ENCODE measurements at places on chromosomes 13 and 19.
A peak's percentile ranks its signal among the peaks of the same experiment; 100 is the strongest.

GRCh38 chr19:40947114-40947513 lies 44.0 kb upstream of the CYP2B6 start:
- no peak for DNase-seq

DNA sequence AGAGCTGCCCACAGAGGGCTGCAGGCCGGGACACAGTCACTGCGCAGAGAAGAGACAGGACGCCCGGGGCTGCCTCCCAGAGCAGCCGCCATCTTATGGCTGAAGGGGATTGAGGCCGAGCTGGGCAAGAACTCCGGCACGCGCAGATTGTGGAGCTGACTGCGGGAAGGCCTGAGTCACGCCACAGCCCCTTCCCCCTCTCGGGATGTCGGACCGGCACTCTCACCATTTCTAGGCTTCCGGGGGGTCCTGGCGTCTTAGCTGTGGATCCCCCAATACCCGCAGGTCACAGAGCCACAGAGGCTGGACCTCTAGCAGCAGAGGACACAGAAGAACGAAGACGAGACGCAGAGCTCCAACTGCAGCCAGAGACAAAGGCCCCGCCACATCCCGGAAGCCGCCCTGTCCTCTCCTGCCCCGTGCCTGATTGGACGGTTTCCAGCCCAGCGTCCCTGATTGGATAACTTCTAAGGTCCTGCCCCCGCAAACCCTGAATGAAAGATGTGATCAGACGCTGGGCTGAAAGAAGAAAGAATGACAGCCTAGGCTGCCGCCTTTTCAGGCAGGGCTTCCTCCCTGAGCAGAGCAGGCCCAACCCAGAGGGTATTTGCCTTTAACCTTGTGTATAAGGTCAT lies at the start of gene ZNF43:
TSS of gene ZNF43 (minus strand) at position 373 of the 635 bp plus-strand sequence. CDS start at position 229, 144 bp downstream.
- peak; percentile 95 for DNase-seq

- no peak for DNase-seq
These were observed 25.9 kb downstream of the PRAM1 start for GRCh38 chr19:8476524-8476923.

- DNase-seq = no peak
These were observed 199.2 kb downstream of the LACC1 start for GRCh38 chr13:44078806-44079376.

GRCh38 chr19:35913589-35913988 lies 5.5 kb upstream of the TYROBP start:
- DNase-seq = no peak

- no peak for DNase-seq
These were observed 828.4 kb upstream of the ATXN8OS start for GRCh38 chr13:69279213-69279612.

GRCh38 chr19:14516048-14516534 lies 2.1 kb downstream of the DNAJB1 start:
- DNase-seq = no peak

- DNase-seq = no peak
These were observed 127.5 kb downstream of the KCTD12 start for GRCh38 chr13:76758738-76759137.

GRCh38 chr19:49790866-49791265 lies 22.2 kb downstream of the FUZ start:
- DNase-seq = no peak

GRCh38 chr19:14265290-14266036 lies 59.5 kb upstream of the ADGRL1 start:
- DNase-seq = no peak

DNA sequence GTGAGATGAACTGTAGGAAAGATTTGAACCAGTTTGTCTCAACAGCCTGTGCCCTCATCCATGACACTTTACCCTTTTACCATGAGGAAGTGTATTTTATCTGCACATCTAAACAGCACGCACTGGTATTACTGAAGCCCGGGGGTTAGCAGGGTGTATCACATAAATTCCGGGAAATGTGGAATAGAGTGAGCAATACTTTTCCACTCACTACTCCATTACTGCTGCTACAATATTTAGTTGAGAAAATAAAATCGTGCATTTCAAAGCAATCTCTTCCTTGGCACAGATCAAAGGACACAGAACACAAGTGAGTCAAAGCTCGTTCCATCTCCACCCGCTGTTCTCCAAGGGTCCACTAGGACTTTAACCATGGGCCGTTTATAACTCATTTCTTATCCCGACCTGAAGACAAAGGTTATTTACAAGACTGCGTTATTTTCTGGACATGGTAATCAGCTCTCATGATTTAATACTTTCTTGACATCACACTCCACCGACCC lies 35.2 kb downstream of the STK24 start:
- DNase-seq = no peak

DNA sequence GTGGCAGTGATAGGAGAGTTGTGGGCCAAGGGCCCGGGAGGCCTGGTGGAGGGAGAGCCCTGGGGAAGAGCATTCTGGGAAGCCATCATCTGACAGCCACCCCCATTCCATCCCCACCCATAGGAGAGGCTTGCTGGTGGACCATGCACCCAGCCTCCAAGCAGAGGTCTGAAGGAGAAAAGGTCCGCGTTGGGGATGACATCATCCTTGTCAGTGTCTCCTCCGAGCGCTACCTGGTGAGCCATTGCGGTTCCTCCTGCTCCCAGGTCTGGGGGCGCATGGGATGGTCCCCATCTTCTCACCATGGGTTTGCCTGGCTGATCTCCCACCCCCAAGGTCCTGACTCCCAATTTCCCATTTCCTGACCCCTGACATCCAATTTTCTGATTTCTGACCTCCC lies 10.5 kb downstream of the RYR1 start:
- DNase-seq = no peak

- DNase-seq = no peak
These were observed 109.5 kb upstream of the FNDC3A start for GRCh38 chr13:48866249-48866648.

DNA sequence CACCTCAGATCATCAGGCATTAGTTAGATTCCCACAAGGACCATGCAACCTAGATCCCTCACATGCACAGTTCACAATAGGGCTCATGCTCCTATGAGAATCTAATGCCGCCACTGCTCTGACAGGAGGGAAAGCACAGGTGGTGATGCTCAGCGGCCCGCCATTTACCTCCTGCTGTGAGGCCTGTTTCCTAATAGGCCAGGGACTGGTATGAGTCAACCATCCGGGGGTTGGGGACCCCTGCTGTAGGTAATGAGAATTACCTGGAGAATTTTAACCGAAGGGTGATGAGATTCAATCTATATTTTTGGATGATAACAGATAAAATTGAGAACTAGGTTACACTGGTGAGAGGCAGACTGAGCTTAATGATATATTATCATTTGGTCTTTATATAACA lies 101.4 kb downstream of the LACC1 start:
- peak; percentile 22 for DNase-seq

GRCh38 chr13:40483601-40484000 lies 182.8 kb downstream of the FOXO1 start:
- no peak for DNase-seq

- peak; percentile 79 for DNase-seq
These were observed 1.2 kb downstream of the APLP1 start for GRCh38 chr19:35869327-35870123.

- DNase-seq = no peak
These were observed 91.7 kb downstream of the ATP8A2 start for GRCh38 chr13:25463496-25463895.

GRCh38 chr13:44762911-44763310 lies 186.8 kb upstream of the TSC22D1 start:
- DNase-seq = no peak

GRCh38 chr19:1269478-1270212 lies 513 bp downstream of the CIRBP start:
- peak; percentile 91 for DNase-seq

DNA sequence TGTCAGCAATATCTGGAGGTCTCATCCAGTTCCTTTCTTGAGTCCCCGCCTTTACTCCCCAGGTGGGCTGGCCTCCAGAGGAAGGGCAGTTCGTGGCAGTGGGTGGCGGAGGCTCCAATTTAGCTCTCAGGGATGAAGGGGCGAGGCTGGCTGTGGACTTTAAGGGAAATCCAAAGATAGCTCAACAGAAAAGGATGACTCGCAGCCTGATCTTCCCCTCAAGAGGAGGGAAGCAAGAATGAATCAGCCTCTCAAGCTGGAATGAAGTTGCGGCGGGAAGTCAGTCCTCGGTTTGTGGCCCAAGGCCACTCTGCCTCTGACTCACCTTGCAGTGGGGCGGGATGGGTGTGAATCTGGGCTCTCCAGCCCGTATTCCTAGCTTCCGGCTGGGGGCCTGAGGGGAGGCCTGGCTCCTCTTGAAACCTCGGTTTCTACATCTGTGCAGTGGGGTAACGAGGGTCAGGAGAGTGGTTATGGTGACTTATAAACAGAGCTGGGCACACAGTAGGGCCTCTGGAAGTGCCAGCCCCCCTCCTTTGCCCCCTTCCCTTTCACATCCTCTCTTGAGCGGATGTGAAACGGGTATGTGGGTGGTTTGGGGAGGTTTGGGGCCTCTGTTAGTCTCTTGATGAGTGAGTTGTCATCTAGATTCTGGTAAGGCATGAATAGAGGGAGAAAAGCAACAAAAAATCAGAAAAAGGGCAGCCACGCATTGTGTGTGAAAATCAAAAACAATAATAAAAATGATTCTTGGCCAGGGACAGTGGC lies 10.5 kb upstream of the SMG9 start:
- DNase-seq = peak; percentile 52

GRCh38 chr13:51678420-51678819 lies 94.2 kb downstream of the WDFY2 start:
- DNase-seq = no peak

DNA sequence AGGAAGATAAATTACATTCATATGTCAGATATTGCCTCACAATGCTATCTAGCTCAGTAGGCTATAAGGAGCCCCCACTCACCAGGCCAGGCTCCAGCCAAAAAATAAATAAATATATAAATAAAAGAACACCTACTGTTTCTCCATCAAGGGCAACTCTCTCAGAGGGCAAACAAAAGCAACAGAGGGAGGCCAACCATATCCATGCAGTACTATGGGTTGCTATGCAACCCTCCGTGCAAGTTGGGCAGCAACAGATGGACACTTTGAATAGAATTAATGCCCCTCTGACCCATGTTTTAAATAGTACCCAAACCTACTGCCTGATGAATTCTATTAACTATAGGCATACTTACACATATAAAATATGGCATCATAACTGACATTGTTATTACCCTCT lies 279.8 kb upstream of the EDNRB start:
- no peak for DNase-seq

DNA sequence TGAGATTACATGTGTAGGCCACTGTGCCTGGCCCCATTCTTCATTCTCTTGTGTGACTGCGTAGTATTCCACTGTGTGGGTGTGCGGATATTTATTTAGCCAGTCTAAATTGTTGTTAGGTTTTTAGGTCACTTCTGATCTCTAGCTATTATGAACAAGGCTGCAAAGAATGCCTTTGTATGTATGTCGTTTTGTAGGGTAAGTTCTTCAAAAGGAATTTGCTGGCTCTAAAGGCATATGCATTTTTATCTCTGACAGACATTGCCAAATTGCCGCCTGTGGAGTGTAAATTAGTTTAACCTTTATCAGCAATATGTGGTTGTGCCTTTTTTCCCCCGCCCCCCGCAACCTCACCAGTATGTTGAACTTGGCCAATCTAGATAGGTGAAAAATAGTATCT lies 30.3 kb upstream of the EHD2 start:
- no peak for DNase-seq

- DNase-seq = no peak
These were observed 35.8 kb downstream of the ZNF420 start for GRCh38 chr19:37114001-37114400.

- DNase-seq = no peak
These were observed 11.3 kb downstream of the HNRNPM start for GRCh38 chr19:8456064-8456463.

- DNase-seq = no peak
These were observed 16.2 kb downstream of the FCGBP start for GRCh38 chr19:39918183-39918651.

DNA sequence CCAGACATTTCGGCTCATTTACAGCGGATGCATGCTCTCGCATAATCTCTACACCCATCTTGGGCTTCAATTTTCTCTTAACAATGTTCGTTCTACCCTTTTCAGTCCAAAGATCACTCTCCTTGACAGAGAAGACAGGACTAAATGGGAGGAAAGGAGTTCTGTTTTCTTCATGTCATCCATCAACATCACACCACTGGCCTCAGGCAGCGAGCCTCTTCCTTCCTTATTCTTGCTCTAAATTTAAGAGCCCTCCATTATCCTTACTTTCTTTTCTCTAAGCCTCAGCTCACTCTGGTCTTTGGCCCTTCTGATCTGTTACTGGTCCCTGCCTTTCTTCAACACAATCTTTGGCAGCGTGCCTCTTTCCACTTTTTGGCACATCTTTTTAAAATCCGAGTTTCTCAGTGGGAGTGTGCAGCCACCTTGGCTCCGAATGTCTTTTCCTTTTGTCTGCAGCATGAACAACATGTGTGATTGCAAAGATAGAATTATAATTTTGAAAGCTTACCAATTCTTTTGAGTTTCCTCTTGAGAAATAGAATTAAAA lies 98.7 kb downstream of the FAM216B start:
- no peak for DNase-seq

GRCh38 chr13:107450931-107451330 lies 764.4 kb downstream of the LIG4 start:
- no peak for DNase-seq

DNA sequence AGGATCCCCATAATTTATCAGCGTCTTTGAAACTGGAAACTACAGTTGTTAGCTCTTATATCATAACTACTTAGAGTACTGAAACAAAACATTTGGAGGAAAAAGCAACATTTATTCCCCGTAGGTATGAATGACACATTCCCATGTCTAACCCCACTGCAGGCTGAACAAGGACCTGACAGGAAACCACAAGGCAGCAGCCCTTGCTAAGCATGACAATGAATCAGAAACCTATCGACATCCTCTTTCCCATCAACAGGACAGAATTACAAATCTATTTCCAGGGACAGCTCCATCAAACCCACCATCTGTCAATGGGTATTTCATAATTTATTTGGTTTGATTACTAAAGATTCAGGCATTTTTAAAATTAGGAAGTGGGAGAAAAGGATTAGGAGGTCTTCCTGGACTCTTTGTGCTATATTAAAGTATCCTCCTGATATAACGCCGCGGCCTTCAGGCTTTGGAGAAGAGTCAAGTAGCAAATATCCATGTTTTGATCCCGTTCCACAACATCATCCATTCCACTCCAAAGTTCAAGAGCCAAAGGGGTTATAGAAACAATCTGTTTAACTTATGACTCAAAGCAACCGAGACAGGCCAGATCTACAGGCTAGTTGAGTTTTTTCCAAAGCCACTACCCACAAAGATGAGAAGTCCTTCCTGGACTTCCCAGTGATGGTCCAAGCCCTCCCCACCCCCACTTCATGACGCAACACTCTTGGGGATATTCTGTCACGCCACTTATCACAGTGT lies 51.1 kb downstream of the FAM216B start:
- no peak for DNase-seq

All from RPMI8226 (cell line).